SW480 (cell line): ENCODE measurements at places on chromosomes 2 and 18.

DNA sequence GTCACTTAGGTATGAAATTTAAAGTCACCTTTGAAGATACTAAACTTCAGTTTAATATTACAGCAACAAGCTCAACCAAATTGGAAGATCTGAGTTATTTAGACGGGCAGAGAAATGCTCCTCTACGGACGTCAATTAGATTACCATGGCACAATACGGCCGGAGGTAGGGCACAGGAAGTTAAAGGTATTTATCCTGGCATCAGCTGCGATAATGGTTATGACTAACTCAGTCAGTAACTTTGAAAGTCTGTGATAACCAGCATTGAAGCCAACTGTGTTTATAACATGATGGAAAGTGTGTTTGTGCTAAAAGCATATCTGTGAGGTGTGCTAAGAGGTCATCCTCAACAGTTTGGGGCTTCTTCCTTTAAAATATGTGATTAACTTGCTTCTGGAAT, 117.3 kb downstream of the WDSUB1 start:
- DNase-seq = no peak

GRCh38 chr18:24763765-24764513, 303.5 kb downstream of the HRH4 start:
- no peak for DNase-seq

DNA sequence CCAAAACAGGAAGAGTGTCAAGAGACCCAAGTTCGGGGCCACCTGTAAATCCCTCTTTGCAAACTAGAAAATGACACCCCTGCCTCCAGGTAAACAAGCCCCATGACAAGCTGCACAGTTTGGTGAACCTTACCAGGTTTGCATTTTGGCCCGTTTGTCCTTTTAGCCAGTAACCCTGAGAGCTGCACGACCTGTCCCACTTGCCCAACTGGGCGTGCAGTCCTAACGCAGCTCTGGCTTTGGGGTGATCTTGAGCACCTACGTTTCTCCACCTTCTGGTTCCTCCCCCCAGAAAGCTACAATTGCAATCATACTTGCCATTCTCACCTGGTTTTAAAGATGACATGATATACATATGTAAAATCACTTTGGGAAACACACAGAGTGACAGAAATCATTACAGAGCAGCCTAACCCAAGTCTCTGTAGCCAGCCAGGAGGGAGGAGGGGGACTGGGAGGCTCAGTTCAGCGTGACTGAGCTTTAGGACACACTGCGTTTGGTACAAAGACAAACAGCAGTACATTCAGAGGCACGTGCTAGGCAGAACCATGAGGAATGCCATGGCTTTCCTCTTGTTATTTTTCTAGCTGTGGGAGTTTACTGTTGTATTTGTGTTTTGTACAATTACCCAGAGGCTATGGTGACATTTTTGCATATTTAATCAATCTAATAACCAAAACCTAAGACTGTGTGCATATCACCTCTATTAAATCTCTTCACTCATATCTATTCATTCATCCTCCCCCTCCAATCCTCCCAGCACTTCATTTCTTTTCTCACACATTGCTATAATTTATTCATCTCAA, 304.0 kb downstream of the IRS1 start:
- no peak for DNase-seq

GRCh38 chr18:61086657-61087056, 246.6 kb upstream of the CDH20 start:
- DNase-seq = no peak

DNA sequence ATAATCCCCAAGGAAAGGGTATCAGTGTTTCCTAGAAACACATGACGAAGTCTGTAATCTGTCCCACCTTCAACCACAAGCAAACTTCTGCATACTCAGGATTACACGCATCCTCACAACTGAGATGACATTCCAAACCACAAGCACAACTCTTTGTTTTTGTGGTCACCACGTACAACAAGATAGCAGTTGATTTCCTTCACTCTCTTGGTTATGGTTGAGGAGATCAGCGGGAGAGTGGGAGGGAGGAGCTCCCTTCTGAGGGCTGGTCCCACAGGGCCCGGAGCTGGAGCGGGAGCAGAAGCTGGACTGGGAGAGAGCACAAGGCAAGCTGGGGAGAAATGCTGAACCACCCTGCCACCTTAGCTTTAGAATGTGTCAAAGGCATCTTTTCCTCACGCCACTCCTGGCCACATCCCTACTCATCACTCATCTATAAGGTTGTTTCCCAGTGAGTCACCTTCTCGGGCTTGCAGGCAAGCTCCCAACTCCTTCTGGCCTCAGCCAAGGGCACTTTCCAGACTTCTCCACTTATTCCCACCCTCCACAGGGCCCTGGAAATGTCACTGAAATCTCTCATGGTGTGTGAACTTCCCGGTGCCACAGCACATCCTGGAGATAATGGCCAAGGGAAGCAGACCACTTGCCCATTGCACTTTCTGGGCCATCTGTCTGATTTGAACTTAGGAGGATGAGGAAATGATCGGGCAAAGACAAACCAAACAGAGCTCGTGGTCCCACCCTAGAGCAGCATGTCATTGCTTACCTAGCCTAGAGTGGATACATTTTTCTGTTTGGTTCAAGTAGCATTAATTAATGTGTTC, 98.9 kb upstream of the LGALSL start:
- DNase-seq = peak; percentile 75

DNA sequence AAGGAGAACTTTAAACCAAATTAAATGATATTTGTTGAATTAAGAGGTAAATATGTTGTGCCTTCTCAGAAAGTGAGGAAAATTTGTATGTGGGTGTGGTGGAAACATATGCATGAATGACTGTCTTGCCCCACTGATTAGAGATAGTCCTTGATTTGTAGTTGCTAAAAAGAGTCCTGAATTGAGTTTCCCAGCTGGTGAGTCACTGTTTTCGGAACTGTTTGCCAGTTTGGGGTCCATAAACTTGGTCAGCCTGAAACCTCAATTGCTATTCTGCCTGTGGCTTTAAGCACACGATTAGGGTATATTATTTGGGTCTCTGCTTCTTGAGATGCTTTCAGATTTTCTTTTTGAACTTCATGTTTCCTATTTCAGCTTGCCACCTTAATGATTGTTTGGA, 53.3 kb downstream of the PIKFYVE start:
- no peak for DNase-seq

- no peak for DNase-seq
Observed at GRCh38 chr2:230660294-230661060, 52.2 kb upstream of the CAB39 start.

DNA sequence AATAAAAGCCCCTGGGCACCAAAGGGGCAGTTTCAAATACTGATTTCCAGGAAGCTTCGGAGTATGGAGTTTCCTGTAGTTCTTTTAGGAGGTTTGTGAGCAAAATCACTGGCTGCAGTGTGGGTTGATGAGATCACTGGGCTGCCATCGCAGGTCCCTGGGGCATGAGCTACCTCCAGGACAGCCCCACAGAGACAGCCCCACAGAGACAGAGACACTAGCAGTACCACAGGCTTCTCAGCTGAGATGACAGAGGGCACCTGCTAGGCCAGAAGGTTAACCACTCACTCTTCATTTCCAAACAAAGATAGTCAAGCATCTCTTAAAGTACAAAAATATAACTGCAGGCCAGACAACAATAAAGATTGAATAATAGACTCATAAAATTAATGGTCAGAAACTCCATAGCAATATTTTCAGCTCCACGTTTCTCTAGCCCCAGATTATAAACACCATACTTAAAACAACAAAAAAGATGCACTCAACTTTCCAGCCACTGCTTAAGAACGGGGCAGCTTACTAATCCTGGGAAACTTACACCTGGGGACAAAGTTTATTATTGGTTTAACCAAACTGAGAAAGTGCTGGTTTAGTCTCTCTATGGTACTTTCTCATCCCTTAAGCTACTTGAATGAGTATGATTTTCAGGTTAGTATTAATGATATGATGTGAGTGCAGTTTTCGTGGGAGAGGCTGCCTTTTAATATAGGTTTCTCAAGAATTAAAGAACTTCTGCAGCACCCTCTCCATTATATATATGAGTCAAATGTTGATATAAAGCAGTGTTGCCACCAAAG, 11.6 kb downstream of the AFF3 start:
- DNase-seq = no peak

GRCh38 chr2:207008105-207008990, 69.0 kb downstream of the CPO start:
- no peak for DNase-seq

GRCh38 chr2:8527031-8527430, 154.8 kb upstream of the ID2 start:
- DNase-seq = no peak

DNA sequence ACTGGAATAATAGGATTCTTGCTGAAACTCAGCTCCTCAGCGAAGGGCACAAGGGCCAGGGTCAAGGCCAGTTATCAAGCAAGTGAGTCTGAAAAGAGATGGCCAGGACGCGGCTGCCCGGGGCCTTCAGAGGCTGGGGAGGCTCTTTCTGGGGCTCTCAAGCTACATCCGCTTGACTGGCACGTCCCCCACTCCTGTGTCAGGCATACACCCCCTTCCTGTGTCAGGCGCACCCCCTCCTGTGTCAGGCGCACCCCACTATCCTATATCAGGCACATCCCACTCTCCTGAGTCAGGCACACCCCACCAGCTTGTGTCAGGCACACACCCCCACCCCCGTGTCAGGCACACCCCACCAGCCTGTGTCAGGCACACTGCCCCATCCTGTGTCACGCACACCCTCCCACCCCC, 91.8 kb downstream of the TPO start:
- no peak for DNase-seq

- DNase-seq = no peak
Observed at GRCh38 chr18:7334973-7335568, 104.2 kb downstream of the LRRC30 start.

DNA sequence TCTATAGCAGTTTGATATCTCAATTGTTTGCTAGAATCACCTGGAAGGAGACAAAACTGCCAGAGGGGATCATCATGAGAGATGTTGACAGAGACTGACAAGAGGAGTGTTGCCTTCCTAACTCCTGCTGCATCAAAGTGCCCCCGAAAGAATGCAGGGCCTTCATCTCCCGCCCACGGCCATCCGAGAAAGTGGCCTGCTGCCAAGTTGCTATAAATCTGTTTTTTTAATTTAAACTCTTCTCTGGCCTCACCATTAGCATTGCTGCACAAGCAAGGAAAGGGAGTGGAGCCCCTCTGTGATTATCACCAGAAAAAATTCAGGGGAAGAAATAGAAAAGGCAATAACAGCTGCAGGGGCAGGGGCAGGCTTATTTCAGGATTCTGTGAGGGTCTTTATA, 238.1 kb upstream of the EPHA4 start:
- DNase-seq = no peak
